ENCODE measurements at places on chromosomes 6 and 20. TPM values are rescaled to one million over a fixed set of nuclear protein-coding genes. Genes with fewer than 3 reads are reported as not detected.

GRCh38 chr6:21972516-21972915 is 324.3 kb downstream of the PRL start:
- H3K4me3 ChIP-seq = no peak overlapping the region
- no peaks in the 10 kb centered on the region for H3K27me3 ChIP-seq

GRCh38 chr20:39800548-39800947 is 838.4 kb downstream of the DHX35 start:
- H3K4me3 ChIP-seq = no peak overlapping the region
- H3K36me3 ChIP-seq = no peaks in the 10 kb centered on the region
- H3K27ac ChIP-seq = peak overlapping the region; percentile 38
- DNase-seq = no peak

- peak overlapping the region; percentile 40 for H3K27ac ChIP-seq
- DNase-seq = no peak
- H3K4me3 ChIP-seq = no peak overlapping the region
- no peaks in the 10 kb centered on the region for H3K36me3 ChIP-seq
Measured at GRCh38 chr20:21182832-21183563, 57.1 kb downstream of the KIZ start.

- DNase-seq = no peak
- H3K27ac ChIP-seq = no peak overlapping the region
- no peaks in the 10 kb centered on the region for H3K36me3 ChIP-seq
- H3K4me3 ChIP-seq = no peak overlapping the region
- no peaks in the 10 kb centered on the region for H3K27me3 ChIP-seq
Measured at GRCh38 chr20:47202733-47203667, 153.5 kb downstream of the ZMYND8 start.

DNA sequence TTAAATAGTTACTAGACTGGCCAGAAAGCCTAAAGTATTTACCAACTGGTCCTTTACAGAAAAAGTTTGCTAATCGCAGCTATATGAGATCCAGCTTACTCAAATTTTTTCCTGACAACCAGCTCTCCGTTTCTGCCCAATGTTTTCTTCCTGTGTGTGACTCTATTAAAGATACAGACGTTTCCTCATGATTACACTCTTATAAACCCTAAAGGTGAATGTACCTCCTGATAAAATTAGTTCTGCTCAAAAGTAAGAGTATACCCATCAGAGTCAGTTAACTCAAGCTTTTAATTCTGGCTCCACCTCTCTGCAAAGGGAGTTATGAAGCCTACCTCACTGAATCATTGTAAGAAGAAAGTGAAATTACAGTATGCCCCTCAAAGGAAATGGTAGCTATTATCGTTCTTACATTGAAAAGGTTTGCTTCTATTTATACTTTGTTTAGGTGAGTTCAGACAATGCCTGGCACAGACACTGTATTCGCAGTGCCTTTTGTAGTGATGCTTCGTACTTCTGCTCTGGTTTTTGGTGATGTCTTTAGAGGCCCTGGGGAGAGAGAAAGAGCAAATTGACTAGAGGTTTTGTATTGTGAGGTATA is 10.2 kb upstream of the MROH8 start:
- H3K36me3 ChIP-seq = no peaks in the 10 kb centered on the region
- DNase-seq = no peak
- H3K4me1 ChIP-seq = no peaks in the 10 kb centered on the region
- H3K4me3 ChIP-seq = no peak overlapping the region
- no peaks in the 10 kb centered on the region for H3K27me3 ChIP-seq
- H3K27ac ChIP-seq = no peak overlapping the region

TBXT gene
- total RNA-seq = not detected

DEFB132 gene
- total RNA-seq = 0.96 TPM
